Endothelial cell of umbilical vein (primary cell): ENCODE measurements at places on chromosomes 1 and 21. TPM values are rescaled to one million over a fixed set of nuclear protein-coding genes. Genes with fewer than 3 reads are reported as not detected.

GRCh38 chr1:150549496-150550221 lies 451 bp downstream of the ADAMTSL4 start:
- no peak for DNase-seq
- peaks cover 3% of the 10 kb centered on the region for H3K27me3 ChIP-seq
- no peaks in the 10 kb centered on the region for H3K36me3 ChIP-seq
- H3K4me3 ChIP-seq, result peak overlapping the region; percentile 34

- H3K36me3 ChIP-seq, result no peaks in the 10 kb centered on the region
- no peak for DNase-seq
- no peaks in the 10 kb centered on the region for H3K27me3 ChIP-seq
Observed at GRCh38 chr1:90761156-90761555, 44.1 kb upstream of the BARHL2 start.

The TMEM82 gene
- not detected in 2 replicates for polyA plus RNA-seq

- DNase-seq, result no peak
- no peak overlapping the region for H3K4me3 ChIP-seq
- H3K27ac ChIP-seq, result no peak overlapping the region
- H3K27me3 ChIP-seq, result peaks cover 9% of the 10 kb centered on the region
- H3K36me3 ChIP-seq, result no peaks in the 10 kb centered on the region
Observed at GRCh38 chr1:209871430-209871829, 43.7 kb downstream of the UTP25 start.

DNA sequence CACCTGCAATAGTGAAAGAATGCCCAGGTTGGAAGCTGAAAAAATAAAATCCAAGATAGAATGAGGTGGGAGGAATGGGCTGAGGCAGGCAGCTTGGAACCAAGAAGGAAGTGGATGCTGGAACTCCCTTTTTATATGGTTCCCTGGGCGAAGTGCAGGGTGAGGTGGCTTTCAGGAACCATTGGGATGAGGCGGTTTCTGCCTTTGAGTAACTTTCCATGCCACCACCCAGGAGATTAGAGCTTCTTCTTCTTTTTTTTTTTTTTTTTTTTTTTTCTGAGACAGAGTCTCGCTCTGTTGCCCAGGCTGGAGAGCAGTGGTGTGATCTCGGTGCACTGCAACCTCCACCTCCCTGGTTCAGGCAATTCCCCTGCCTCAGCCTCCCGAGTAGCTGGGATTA lies 17.8 kb upstream of the MRPS6 start:
- no peak overlapping the region for H3K4me3 ChIP-seq
- no peak for DNase-seq
- no peaks in the 10 kb centered on the region for H3K36me3 ChIP-seq
- H3K27me3 ChIP-seq, result peaks cover 3% of the 10 kb centered on the region
- no peaks in the 10 kb centered on the region for H3K4me1 ChIP-seq

- no peak for DNase-seq
- H3K27ac ChIP-seq, result no peak overlapping the region
- H3K4me1 ChIP-seq, result no peaks in the 10 kb centered on the region
- no peak overlapping the region for H3K4me3 ChIP-seq
- H3K27me3 ChIP-seq, result peaks cover 24% of the 10 kb centered on the region
Observed at GRCh38 chr1:212683357-212683722, 16.3 kb downstream of the BATF3 start.

GRCh38 chr1:204651843-204652421 lies 33.6 kb downstream of the LRRN2 start:
- no peaks in the 10 kb centered on the region for H3K36me3 ChIP-seq
- no peak for DNase-seq
- H3K27ac ChIP-seq, result no peak overlapping the region
- H3K27me3 ChIP-seq, result peaks cover 18% of the 10 kb centered on the region
- H3K4me1 ChIP-seq, result no peaks in the 10 kb centered on the region
- H3K4me3 ChIP-seq, result no peak overlapping the region
